ENCODE measurements at places on chromosomes 3 and 15.
A peak's percentile ranks its signal among the peaks of the same experiment; 100 is the strongest.

DNA sequence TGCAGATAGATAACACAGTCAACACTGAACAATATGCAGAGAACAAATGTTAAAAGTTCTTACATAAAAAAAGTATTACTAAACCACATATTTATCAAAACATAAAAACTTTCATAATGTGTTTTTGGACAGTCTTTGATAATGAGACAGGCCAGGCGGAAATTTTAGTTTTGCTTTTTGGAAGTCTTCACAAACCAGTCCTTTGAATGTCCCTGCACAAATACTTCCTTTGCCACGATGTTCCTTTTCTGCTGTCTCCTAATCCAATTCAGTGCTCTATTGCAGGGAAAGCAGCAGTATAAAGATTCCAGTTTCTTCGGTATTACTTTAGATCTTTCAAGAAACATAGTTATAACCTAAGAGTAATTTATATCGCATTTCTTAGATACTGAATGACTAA, 135.9 kb downstream of the TBL1XR1 start:
- DNase-seq, result no peak

DNA sequence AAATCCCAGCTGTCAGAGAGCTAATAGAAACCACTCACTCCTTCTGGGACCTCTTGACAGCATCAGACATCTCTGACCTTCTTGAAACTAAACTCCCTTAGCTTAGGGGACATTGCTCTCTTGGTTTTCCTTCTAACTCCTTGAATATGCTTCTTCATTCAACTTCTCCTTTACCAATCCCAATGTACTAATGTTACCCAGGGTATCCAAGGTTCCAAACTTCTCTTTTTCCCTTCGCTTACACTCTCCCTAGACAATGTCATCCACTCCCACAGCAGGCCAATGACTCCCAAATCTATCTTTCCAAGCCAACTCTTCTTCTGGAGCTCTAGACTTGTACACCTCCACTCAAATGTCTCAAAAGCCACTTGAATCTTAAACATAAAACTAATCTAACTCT, 14.6 kb downstream of the HEXA start:
- no peak for DNase-seq

- DNase-seq, result peak; percentile 6
Observed at GRCh38 chr3:69309814-69310213, 76.1 kb downstream of the FRMD4B start.

DNA sequence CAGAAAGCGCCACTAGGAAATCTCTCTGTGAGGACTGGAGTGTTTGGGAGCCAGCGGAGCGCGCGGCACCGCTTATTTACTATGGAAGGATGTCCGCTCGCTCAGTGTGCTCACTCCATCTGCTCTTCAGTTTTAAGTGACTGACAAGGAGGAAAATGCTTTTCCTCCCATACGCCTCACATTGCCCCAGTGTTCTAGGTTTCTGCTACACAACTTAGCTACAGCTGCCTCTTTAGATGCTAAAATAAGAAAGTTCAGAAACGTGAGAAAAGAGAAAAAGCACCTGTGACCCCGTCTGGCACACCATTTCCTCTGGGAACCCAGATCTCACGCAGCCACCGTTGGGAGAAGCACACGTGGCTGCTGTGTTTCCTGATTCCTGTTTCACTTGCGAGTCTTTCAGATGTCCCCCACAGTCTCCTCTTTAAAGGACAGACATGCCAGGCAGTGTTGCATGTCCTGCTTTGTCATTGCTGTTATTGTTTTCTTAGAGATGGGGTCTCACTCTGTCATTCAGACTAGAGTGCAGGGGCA, 11.7 kb upstream of the MUSTN1 start:
- no peak for DNase-seq

- no peak for DNase-seq
Observed at GRCh38 chr3:172321035-172321434, 127.2 kb downstream of the GHSR start.

DNA sequence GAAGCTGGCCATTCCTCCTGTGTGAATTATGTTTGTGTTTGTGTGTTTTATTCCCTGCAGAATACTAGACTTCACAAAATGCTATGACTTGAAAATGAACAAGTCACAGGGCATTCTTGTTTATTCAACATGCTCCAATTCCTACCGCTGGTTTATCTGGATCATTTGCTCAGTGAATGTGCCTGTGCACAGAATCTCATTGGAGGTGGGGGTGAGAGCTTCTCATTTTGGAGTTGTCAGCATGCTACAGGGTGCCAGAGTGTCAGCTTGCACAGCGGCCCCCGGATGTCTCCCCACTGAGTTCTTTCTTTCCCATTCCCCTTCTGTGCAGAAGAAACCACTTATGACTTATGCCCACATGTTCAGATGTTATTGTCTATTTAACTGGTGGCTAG, 428.7 kb downstream of the ROBO2 start:
- no peak for DNase-seq

- DNase-seq, result no peak
Observed at GRCh38 chr3:134216191-134216764, 34.4 kb downstream of the RYK start.

Data from endothelial cell (in vitro differentiated cells).